ENCODE measurements at places on chromosomes 3 and 15.

- DNase-seq: no peak
- H3K4me3 ChIP-seq: no peak overlapping the region
- no peaks in the 10 kb centered on the region for H3K27me3 ChIP-seq
- H3K27ac ChIP-seq: no peak overlapping the region
- H3K36me3 ChIP-seq: peaks cover 16% of the 10 kb centered on the region
- peaks cover 43% of the 10 kb centered on the region for H3K4me1 ChIP-seq
Observed at GRCh38 chr15:80105193-80105592, 45.7 kb downstream of the ZFAND6 start.

DNA sequence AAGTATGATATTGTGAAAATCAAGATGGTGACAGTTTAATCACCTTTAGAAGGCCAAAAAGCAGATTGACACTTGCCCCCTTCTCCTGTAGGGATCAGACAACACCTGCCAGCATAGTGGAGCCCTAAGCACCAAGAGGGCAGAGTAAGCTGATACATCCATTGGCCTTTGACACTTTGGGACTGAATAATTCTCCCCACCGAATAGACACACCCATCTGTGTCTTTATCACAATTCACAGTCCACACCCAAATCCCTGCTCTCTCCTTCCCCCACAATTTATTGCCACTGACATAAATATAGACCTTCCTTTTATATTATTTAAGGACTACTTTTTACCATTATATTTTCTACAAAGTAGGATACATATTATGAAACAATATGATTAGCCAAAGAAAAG lies 3.1 kb upstream of the WDR49 start:
- no peak for DNase-seq
- no peaks in the 10 kb centered on the region for H3K36me3 ChIP-seq
- H3K27ac ChIP-seq: no peak overlapping the region

DNA sequence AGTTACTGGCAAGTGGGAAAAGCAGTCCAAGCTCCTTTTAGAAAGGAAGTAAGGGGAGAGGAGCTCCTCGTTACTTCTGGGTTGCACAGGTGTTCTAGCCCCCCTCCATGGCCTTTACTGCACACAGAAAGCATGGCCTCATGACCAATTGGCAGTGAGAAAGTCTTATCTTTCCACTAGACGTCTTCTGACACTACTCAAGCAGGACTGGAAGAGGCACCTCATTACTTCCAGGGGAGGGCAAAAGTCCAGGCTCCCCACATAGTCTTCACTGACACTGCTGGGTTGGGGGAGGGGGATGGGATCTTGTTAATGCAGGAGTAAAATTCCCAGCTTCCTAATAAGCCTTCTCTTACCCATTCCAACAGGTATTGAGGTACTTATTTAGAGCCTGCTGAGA lies 27.6 kb upstream of the TM2D3 start:
- H3K4me3 ChIP-seq: no peak overlapping the region
- H3K27me3 ChIP-seq: no peaks in the 10 kb centered on the region
- DNase-seq: no peak
- H3K27ac ChIP-seq: no peak overlapping the region

GRCh38 chr3:145089337-145089736 lies 1071.6 kb downstream of the PLOD2 start:
- no peaks in the 10 kb centered on the region for H3K27me3 ChIP-seq
- H3K27ac ChIP-seq: no peak overlapping the region
- no peak for DNase-seq
- no peak overlapping the region for H3K4me3 ChIP-seq

DNA sequence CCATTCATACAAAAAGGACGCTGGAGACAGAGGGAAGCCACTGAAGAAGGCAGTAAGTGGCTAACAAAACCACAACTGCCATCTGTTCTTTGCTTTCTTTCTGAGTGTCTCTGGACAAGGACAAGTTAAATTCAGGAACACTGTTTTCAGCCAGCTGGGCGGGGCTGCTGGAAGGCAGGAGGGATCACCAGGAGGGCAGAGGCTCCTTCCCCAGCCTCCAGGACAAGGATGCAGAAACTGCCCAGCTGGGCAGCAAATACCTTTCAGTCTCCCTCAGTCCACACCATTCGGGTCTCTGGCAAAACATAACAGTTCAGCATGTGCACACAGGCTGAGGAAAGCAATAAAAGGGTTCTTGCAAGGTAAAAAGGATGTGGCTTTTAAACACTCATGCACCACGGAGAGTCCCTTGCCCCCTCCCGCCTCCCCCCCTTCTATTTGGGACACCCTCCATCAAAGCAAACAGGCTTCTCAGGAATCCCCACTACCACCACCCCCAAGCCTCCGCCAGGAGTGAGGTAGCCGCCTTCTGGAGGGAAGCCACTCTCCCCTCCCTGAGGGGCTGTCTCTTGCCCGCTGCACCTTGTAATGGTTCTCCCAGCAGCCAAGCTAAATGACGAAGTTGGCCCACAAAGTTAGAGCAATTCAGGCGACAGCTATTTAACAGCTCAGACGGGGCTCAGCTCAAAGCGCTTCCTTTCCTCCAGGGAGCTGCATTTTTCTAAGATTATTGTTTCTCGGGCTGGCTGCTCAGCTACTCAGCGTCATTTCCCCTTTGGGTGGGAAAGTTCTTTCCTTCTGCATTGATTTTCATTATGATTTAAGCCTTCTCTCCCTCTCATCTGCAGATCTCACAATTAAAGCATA lies 3.8 kb downstream of the HEG1 start:
- DNase-seq: no peak
- no peaks in the 10 kb centered on the region for H3K27me3 ChIP-seq
- H3K4me1 ChIP-seq: peaks cover 42% of the 10 kb centered on the region
- peak overlapping the region; percentile 74 for H3K4me3 ChIP-seq
- peaks cover 2% of the 10 kb centered on the region for H3K36me3 ChIP-seq

DNA sequence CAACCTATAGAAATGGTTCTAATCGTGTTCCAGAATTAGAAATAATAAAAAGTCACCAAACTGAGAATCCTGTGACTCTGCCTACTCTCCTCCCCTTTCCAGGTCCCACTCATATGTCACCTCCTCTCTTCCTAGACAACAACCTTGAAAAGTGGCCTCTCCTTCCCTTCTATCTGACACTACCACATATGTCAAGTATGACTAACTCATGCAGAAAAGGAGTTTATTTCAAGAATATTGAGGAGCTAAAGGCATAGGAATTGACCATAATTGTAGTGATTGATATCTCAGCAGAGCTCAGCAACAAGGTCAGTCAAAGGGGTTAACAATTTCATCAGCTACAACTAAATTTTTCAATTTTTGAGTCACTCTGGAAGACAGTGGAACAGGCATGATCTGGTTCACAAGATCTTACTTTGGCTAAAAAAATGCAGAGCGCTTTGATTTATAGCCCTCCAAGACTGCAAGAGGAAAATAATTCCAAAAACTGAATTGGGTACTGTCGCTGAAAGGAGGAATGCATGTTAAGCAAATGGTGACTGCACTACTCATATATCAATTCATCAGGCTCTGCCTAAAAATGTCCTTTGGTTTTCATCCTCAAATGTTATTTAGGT lies 160.6 kb upstream of the ARHGEF26 start:
- DNase-seq: no peak
- H3K27me3 ChIP-seq: no peaks in the 10 kb centered on the region
- H3K27ac ChIP-seq: no peak overlapping the region
- H3K4me1 ChIP-seq: no peaks in the 10 kb centered on the region
- H3K4me3 ChIP-seq: no peak overlapping the region

- peaks cover 1% of the 10 kb centered on the region for H3K36me3 ChIP-seq
- peak; percentile 52 for DNase-seq
- no peaks in the 10 kb centered on the region for H3K27me3 ChIP-seq
- peak overlapping the region; percentile 99 for H3K27ac ChIP-seq
- H3K4me3 ChIP-seq: peak overlapping the region; percentile 78
Observed at GRCh38 chr3:10194328-10195071, 29.8 kb downstream of the IRAK2 start.

GRCh38 chr15:57873564-57874209 lies 167.2 kb downstream of the POLR2M start:
- peaks cover 2% of the 10 kb centered on the region for H3K36me3 ChIP-seq
- H3K4me1 ChIP-seq: no peaks in the 10 kb centered on the region
- H3K4me3 ChIP-seq: no peak overlapping the region
- no peak for DNase-seq

- DNase-seq: no peak
- no peaks in the 10 kb centered on the region for H3K4me1 ChIP-seq
- H3K36me3 ChIP-seq: no peaks in the 10 kb centered on the region
- H3K4me3 ChIP-seq: no peak overlapping the region
- H3K27ac ChIP-seq: no peak overlapping the region
- no peaks in the 10 kb centered on the region for H3K27me3 ChIP-seq
Observed at GRCh38 chr3:173912126-173912525, 514.6 kb downstream of the NLGN1 start.

DNA sequence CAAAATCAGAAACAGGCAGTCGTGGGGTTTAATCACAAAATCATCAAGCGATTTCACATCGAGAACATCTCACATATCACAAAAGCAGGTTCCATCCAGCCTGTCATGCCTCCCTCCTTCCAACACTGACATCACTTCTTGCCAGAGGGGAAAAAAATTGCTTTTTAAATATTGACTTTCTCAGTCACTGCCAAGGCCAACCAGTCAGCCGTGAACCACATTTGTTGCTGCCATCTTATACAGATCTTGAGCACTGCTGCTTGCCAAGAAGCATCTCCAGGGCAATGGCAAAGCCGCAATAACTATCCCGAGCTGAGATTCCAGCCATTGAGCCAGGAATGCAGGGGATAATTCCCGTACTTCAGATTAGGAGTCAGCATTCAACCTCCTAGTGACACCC lies 174.6 kb downstream of the ANXA2 start:
- H3K27me3 ChIP-seq: peaks cover 8% of the 10 kb centered on the region
- no peak overlapping the region for H3K27ac ChIP-seq
- no peaks in the 10 kb centered on the region for H3K4me1 ChIP-seq
- H3K4me3 ChIP-seq: no peak overlapping the region

- DNase-seq: no peak
- peaks cover 12% of the 10 kb centered on the region for H3K4me1 ChIP-seq
- no peaks in the 10 kb centered on the region for H3K36me3 ChIP-seq
- H3K27ac ChIP-seq: no peak overlapping the region
Observed at GRCh38 chr15:51332206-51333147, 5.9 kb downstream of the CYP19A1 start.

DNA sequence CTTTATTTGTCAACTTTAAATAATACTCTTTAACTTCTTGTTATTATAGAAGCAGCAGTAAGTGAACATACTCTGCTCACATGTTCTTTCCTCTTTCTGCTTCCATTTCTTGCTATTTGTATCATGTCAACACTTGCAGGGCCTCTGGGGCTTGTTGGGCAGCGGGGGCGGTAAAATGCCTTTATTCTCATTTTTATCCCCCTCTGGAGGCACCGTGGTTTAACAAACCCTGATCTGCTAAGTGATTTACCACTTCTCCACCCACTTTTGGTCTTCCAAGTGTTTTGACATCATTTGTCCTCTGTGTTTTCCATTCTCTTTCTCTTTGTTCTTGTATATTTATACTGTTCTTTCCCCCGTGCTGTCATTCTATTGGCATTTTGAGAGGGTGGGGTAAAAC lies 33.9 kb downstream of the SCN10A start:
- H3K36me3 ChIP-seq: no peaks in the 10 kb centered on the region
- H3K4me1 ChIP-seq: no peaks in the 10 kb centered on the region
- H3K27ac ChIP-seq: no peak overlapping the region
- no peaks in the 10 kb centered on the region for H3K27me3 ChIP-seq
- DNase-seq: no peak

- no peaks in the 10 kb centered on the region for H3K36me3 ChIP-seq
- no peak overlapping the region for H3K4me3 ChIP-seq
- DNase-seq: no peak
Observed at GRCh38 chr3:26687466-26687865, 64.9 kb downstream of the LRRC3B start.

DNA sequence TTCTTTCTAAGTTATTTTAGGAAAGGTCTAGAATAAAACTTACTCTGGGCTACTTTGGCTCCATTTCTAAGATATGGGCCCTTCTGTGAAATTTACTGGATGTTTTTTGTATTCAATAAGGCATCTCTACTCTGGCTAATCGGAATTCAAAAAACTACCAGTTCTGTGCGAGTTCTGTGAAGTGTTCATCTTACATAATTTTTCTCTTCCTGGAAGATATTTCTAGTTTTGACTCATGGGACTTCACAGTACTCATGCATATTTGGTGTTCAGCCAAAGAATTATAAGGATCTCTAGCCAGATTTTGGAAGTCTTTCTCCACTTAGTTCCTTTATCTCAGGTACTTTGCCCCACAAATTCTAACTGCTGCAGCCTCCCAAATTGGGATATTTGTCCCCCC lies 46.4 kb upstream of the MBNL1 start:
- no peaks in the 10 kb centered on the region for H3K36me3 ChIP-seq
- H3K4me1 ChIP-seq: peaks cover 31% of the 10 kb centered on the region
- DNase-seq: no peak
- H3K27ac ChIP-seq: peak overlapping the region; percentile 65
- H3K27me3 ChIP-seq: no peaks in the 10 kb centered on the region
- no peak overlapping the region for H3K4me3 ChIP-seq

Data from memory B cell (primary cell).